Chondrocyte (in vitro differentiated cells): ENCODE measurements at places on chromosomes 13 and 19. TPM values are rescaled to one million over a fixed set of nuclear protein-coding genes. Genes with fewer than 3 reads are reported as not detected.

GRCh38 chr19:17086834-17087233 lies 11.3 kb downstream of the MYO9B start:
- H3K4me1 ChIP-seq, result peaks cover 52% of the 10 kb centered on the region
- H3K36me3 ChIP-seq, result peaks cover 2% of the 10 kb centered on the region
- no peaks in the 10 kb centered on the region for H3K27me3 ChIP-seq
- H3K27ac ChIP-seq, result peak overlapping the region; percentile 13

Gene MCF2L
- 6.7 to 8.0 TPM (median 7.6 TPM) in 3 replicates for total RNA-seq

DNA sequence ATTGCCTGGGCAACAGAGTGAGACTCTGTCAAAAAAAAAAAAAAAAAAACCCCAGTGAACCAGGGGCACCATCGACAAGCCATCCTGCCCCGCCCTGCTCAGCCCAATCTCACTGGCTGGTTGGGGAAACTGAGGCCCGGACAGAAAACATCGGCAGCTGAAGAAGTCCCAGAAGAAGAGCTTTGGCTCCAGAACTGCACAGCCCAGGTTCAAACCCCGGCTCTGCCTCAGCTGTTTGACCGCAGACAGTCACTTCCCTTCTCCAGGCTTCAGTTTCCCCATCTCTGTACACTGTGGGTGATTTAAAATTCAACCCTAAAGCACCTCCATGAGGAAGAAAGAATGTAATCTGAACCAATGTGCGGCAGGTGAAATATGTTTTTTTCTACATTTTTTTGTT lies 9.4 kb upstream of the SEMA6B start:
- H3K27me3 ChIP-seq, result no peaks in the 10 kb centered on the region
- no peak overlapping the region for H3K27ac ChIP-seq
- H3K4me1 ChIP-seq, result peaks cover 11% of the 10 kb centered on the region
- H3K36me3 ChIP-seq, result no peaks in the 10 kb centered on the region
- H3K4me3 ChIP-seq, result no peak overlapping the region

DNA sequence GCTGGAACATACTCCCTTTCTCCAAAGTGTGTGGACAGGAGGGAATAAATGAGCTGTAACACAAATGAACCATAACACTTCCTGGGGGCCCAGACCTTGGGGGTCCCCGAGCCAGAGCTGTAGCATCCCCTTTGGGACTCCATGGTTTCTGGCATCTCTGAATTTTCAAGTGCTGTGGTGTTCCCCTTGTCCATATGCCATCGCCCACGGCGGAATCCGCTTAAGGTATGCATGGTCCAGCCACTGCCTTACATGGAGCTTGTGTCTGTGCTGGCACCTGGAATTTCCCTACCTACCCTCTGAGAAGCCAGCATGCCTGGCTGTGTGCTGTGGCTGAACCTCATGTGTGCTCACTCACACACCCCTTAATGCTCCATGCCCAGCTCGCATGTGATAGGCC lies 943.6 kb downstream of the SLITRK1 start:
- H3K36me3 ChIP-seq, result no peaks in the 10 kb centered on the region
- no peak overlapping the region for H3K4me3 ChIP-seq
- H3K27ac ChIP-seq, result no peak overlapping the region
- H3K4me1 ChIP-seq, result peaks cover 15% of the 10 kb centered on the region
- peak; percentile 43 for DNase-seq

GRCh38 chr13:46778890-46779289 lies 18.1 kb downstream of the ESD start:
- H3K27me3 ChIP-seq, result no peaks in the 10 kb centered on the region
- no peak overlapping the region for H3K4me3 ChIP-seq

GRCh38 chr13:77536358-77536757 lies 852 bp downstream of the SCEL start:
- H3K36me3 ChIP-seq, result no peaks in the 10 kb centered on the region
- peaks cover 20% of the 10 kb centered on the region for H3K27me3 ChIP-seq
- no peak overlapping the region for H3K4me3 ChIP-seq
- DNase-seq, result no peak
- H3K4me1 ChIP-seq, result no peaks in the 10 kb centered on the region

DNA sequence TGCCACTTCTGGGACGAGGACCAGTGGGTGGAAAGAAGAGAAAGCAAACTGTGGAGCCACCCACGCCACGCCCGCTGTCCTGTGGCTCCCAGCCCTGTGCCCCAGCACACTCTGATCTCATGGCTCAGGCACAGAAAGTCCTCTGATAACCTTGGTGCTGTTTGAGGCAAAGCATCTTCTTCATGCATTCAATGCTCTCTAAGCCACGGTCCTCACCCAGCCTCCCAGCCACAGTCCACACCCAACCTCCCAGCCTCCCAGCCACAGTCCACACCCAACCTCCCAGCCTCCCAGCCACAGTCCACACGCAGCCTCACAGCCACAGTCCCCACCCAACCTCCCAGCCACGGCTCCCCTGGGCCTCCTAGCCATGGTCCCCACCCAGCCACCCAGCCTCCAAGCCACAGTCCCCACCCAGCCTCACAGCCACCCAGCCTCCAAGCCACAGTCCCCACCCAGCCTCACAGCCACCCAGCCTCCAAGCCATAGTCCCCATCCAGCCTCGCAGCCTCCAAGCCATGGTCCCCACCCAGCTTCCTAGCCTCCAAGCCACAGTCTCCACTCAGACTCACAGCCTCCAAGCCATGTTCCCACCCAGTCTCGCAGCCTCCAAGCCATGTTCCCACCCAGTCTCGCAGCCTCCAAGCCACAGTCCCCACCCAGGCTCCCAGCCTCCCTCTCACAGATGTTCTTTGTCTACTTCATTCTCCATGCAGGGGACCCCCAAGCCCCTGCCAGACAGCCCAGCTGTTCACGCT lies 74.9 kb downstream of the SOX1 start:
- H3K27me3 ChIP-seq, result peaks cover 15% of the 10 kb centered on the region
- H3K27ac ChIP-seq, result no peak overlapping the region
- no peaks in the 10 kb centered on the region for H3K4me1 ChIP-seq
- no peak overlapping the region for H3K4me3 ChIP-seq
- no peaks in the 10 kb centered on the region for H3K36me3 ChIP-seq

- no peak overlapping the region for H3K4me3 ChIP-seq
- no peaks in the 10 kb centered on the region for H3K36me3 ChIP-seq
- peaks cover 9% of the 10 kb centered on the region for H3K4me1 ChIP-seq
- H3K27ac ChIP-seq, result no peak overlapping the region
These were observed 71.4 kb downstream of the EFNB2 start for GRCh38 chr13:106464076-106464475.

DNA sequence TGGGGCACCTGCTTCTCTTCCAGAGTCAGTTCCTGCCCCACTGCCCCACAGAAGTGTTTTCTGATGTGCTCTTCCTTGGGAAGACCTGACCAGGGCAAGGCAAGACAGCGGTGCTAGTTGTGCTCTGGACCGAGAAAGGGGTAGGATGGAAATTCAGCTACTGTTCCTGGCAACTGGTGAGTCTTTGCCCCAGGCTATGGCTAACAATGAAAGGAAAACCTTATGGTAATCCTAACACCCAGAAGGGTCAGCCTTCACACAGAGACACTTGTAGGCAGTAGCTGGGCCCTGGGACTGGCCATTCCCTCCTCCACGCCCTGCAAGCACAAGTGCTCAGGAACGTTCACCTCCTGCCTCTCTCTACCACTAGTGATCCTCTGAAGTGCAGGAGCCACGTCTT lies 9.6 kb upstream of the CYSLTR2 start:
- no peaks in the 10 kb centered on the region for H3K4me1 ChIP-seq
- DNase-seq, result no peak
- no peaks in the 10 kb centered on the region for H3K36me3 ChIP-seq
- H3K4me3 ChIP-seq, result no peak overlapping the region
- no peak overlapping the region for H3K27ac ChIP-seq

GRCh38 chr13:97695684-97696083 lies 257.8 kb upstream of the IPO5 start:
- H3K27ac ChIP-seq, result no peak overlapping the region
- no peaks in the 10 kb centered on the region for H3K4me1 ChIP-seq
- no peak overlapping the region for H3K4me3 ChIP-seq
- H3K36me3 ChIP-seq, result no peaks in the 10 kb centered on the region

DNA sequence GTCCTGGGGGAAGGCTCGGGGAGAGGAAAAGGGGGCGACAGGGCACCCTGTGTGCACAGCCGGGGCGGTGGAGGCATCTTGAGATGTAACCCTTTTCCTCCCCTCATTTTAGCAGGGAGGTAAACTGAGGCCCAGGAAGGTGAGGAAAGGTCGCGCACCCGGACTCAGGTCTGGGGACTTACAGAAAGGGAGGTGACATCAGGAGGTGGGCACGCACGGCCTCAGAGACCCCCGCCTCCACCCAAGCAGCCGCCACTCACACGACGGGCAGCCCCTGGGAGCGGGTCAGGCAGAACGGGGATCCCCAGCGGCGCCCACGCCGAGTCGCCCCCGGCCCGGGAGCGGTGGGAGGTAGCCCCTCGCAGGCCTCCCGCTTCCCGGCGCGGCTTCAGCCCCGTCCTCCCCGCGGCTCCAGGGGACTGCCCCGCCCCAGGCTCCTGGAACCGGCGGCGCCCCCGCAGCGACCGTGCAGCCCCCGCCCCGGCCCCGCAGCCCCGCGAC lies 477 bp downstream of the PIP5K1C start:
- H3K27me3 ChIP-seq, result no peaks in the 10 kb centered on the region
- H3K4me3 ChIP-seq, result peak overlapping the region; percentile 92
- DNase-seq, result no peak
- no peaks in the 10 kb centered on the region for H3K36me3 ChIP-seq
- H3K27ac ChIP-seq, result peak overlapping the region; percentile 91
- H3K4me1 ChIP-seq, result peaks cover 24% of the 10 kb centered on the region

DNA sequence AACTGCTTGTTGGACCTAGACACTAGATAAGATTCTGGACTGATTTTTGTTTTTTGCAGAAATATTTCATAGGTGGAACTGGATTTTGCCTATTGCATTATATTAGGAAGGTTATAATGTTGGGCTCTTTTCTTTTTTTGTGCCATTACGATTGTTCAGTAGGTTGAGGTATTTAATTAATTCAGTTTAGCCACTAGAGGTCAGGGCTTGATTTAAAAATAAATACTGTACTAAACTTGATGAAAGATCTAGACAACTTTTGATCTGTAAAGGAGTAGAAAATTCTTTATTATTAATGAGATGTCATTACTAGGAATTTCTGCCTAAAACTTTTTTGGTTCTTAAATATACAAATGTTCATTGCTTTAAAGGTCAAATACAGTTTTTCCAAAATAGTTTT lies 15.2 kb upstream of the SUPT20H start:
- H3K27me3 ChIP-seq, result no peaks in the 10 kb centered on the region
- H3K27ac ChIP-seq, result peak overlapping the region; percentile 25
- H3K4me1 ChIP-seq, result peaks cover 8% of the 10 kb centered on the region

- H3K27me3 ChIP-seq, result no peaks in the 10 kb centered on the region
- H3K27ac ChIP-seq, result no peak overlapping the region
- peaks cover 3% of the 10 kb centered on the region for H3K36me3 ChIP-seq
- H3K4me1 ChIP-seq, result peaks cover 27% of the 10 kb centered on the region
These were observed 42.7 kb downstream of the INSR start for GRCh38 chr19:7251494-7251893.

DNA sequence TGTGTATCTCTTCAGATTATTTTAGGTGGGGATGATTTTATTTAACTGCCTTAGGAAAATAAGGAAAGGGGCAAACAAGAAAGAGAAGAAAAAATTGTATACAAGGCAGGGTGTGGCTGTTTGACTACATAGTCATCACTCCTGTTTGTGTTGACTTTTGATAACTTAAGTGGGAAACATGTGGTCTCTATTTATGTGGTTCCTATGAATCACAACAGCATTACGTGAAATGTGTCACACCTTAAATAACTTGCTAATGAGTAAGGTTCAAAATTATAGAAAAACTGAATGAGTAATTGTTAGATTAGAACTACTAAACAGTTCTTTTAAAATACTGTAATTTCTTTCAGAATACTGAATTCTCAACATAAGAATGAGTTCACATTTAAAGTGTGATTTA lies 69.3 kb downstream of the LMO7 start:
- no peaks in the 10 kb centered on the region for H3K36me3 ChIP-seq
- DNase-seq, result no peak
- H3K27ac ChIP-seq, result peak overlapping the region; percentile 86

DNA sequence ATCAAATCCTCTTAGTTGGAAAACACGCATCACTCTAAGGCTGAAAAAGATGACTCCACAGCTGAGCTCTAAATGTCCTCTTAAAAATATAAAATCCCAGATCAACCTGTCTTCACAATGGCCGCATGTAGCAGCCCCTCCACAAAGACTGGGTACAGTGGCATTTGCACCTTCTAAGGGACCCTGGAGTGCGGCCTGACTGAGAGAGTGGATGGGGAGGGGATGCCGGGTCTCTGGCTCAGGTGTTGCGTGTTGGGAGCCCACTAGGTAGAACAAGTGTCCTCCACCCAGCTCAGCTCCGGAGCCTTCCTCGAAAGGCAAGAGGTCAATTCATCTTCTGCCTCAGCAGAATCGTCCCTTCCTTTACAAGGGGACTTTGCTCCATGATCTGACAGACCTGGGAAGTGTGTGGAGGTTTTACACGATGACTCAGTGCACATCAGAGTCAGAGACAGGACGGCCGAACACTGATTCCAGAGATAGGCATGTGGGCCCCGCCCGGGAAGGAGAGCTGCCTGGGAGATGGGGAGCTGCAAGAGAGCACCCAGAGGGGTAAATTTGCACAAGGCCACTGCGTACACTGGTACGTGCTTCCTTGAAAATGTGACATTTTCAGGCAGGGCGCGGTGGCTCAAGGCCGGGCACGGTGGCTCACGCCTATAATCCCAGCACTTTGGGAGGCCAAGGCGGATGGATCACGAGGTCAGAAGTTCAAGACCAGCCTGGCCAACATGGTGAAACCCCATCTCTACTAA lies 23.5 kb upstream of the SLC15A1 start:
- no peak overlapping the region for H3K4me3 ChIP-seq
- no peak for DNase-seq
- no peaks in the 10 kb centered on the region for H3K36me3 ChIP-seq
- peaks cover 7% of the 10 kb centered on the region for H3K4me1 ChIP-seq

DNA sequence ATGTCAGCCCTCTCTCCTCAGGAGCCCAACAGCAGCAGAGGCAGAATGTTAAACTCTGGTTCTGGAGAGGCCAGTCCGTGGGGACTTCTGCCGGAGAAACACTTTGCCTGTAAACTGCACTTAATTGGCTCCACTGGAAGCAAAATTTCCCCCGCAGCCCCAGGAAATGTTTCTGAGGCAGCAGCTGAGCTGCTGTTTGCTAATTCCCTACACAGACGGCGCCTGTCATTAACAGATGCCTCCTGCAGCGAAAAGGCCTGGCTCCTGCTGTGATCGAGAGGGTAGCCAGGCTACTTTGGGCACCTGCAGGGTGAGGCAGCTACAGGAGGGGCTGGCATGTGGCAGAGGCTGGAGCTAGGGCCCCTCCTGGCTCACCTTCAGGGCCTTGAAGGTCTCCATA lies 5.2 kb upstream of the TM6SF2 start:
- DNase-seq, result no peak
- H3K4me3 ChIP-seq, result no peak overlapping the region
- H3K4me1 ChIP-seq, result peaks cover 22% of the 10 kb centered on the region
- H3K27me3 ChIP-seq, result no peaks in the 10 kb centered on the region
- H3K27ac ChIP-seq, result peak overlapping the region; percentile 75

DNA sequence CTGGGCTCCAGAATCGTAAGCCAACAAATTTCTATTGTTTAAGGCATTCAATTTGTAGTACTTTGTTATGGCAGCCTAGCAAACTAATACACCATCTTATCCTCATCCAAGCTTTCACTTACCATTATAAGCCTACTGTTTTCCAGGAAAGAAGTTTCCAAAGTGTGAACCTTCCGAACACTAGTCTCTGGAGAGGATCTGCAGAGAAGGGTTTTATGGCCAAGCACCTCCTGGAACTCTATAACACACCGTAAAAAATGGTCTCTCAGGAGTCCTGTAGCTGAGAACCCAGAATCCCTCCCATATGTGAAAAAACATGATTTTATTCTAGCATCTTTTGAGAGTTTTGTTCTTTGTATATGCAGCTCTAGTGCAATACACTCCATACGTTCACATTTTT lies 142.1 kb downstream of the POSTN start:
- no peak overlapping the region for H3K4me3 ChIP-seq
- peaks cover 8% of the 10 kb centered on the region for H3K36me3 ChIP-seq
- no peaks in the 10 kb centered on the region for H3K27me3 ChIP-seq
- peaks cover 49% of the 10 kb centered on the region for H3K4me1 ChIP-seq
- no peak for DNase-seq

Gene ZNF208
- not detected in 3 replicates for total RNA-seq

Gene CXCL17
- total RNA-seq, result not detected in 3 replicates

Gene EXOC3L2
- total RNA-seq, result 0.37 to 1.3 TPM (median 0.51 TPM) in 3 replicates

Gene ARHGEF1
- 70.5 to 105 TPM (median 73.2 TPM) in 3 replicates for total RNA-seq

Gene FSD1
- total RNA-seq, result 8.8 to 13.7 TPM (median 11.6 TPM) in 3 replicates
